Putamen (tissue), 1 donor: ENCODE measurements at places on chromosomes 12 and 14.

GRCh38 chr12:106049546-106049945 lies 89.2 kb downstream of the NUAK1 start:
- no peak for DNase-seq

DNA sequence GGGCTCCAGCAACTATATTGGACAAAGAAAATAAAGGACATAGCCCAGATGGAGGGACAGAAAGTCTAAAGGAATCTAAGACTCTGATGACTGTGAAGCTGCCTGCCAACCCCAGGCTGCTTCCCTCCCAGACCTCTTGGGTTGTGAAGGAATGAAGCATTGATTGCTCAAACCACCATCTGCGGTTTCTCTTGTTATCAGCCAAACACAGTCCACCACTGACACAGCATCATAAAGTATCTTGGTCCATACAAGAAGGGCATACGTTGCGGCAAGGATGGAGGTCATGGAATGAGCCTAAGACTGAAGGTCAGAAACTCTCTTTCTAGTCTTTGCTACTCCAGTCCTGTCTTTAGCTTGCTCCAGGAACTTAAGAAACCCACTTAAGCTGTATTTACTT lies 58.5 kb upstream of the PLXNC1 start:
- DNase-seq = no peak

DNA sequence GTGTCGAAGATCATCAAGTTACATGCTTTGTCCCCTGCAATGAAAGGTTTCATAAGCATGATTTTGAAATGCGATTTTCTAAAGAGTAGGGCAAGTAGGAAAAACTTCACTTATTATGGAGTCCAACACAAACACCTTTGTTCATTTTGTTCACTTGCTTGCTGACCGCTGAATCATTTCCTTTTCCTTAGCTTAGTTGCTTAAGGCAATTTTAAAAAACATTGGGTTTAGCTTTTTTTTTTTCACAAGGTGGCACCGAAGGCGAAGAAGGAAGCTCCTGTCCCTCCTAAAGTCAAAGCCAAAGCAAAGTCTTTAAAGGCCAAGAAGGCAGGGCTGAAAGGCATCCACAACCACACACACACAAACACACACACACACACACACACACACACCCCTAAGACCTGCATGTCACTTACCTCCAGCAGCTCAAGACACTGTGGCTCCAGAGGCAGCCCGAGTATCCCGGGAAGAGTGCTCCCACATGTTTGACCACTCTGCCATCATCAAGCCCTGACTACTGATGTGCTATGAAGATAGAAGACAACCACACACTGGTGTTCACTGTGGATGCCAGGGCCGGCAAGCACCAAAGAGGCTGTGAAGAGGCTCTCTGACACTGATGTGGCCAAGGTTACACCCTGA lies 11.4 kb downstream of the MANSC1 start:
- DNase-seq = no peak

- DNase-seq = no peak
These were observed 19.0 kb upstream of the OVCH1 start for GRCh38 chr12:29516431-29516875.

GRCh38 chr12:38811814-38812356 lies 93.5 kb downstream of the CPNE8 start:
- DNase-seq = no peak

- DNase-seq = no peak
These were observed 167.4 kb downstream of the C12orf50 start for GRCh38 chr12:87861791-87862190.

GRCh38 chr12:104704224-104704779 lies 247.6 kb downstream of the CHST11 start:
- DNase-seq = no peak

- no peak for DNase-seq
These were observed 5.6 kb downstream of the ORMDL2 start for GRCh38 chr12:55823419-55823818.

DNA sequence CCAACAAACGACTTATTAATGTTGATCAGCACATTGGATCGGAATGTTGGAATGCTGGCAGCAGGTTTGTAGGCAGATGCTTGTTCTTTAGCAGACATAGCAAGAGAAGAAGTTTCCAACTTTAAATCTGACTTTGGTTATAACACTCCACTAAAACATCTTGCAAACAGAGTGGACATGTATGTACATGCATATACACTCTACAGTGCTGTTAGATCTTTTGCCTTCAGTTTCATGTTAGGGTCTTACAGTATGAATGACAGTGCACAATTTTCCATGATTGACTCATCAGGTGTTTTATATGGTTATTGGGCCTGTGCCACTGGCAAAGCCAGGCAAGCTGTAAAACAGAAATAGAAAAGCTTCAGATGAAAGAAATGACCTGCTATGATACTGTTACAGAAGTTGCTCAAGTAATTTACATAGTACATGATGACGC lies 14.3 kb upstream of the DHRS7 start:
- DNase-seq = no peak

GRCh38 chr12:97701901-97702300 lies 239.3 kb downstream of the RMST start:
- no peak for DNase-seq

GRCh38 chr12:120814903-120815429 lies 89.2 kb downstream of the SPPL3 start:
- no peak for DNase-seq

DNA sequence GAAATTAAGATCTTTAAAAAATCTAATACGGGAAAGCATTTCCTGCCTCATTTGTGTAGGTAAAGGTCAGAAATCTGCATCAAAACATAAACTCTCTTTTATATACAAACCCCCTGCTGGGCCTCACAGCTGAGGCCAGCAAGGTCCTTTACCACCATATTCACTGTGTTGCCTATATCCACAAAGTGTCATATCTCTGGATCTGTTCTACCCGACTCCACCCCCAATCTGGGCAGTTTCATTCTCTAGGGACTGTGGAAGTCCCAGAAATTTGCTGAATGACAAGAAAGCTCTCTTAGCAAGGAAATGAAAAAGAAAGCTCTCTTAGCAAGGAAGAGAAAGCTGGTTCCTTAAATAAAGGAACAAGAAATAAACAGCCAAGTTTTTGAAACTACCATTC lies 301.7 kb downstream of the KCNH5 start:
- DNase-seq = no peak

DNA sequence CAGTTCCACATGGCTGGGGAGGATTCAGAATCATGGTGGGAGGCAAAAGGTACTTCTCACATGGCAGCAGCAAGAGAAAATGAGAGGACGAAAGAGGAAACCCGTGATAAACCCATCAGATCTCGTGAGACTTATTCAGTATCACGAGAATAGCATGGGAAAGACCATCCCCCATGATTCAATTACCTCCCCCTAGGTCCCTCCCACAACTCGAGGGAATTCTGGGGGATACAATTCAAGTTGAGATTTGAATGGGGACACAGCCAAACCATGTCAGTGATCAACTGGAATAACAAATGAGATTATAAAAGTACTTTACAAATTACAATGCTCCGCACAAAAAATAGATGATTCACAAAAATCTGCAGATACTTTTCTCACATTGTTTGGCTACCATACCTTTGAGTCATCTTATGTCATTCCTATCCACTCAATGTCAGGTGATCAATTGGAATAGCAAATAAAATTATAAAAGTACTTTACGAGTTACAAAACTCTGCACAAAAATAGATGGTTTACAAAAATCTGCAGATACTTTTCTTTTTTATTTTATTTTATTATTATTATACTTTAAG lies 338.9 kb downstream of the C12orf50 start:
- no peak for DNase-seq

DNA sequence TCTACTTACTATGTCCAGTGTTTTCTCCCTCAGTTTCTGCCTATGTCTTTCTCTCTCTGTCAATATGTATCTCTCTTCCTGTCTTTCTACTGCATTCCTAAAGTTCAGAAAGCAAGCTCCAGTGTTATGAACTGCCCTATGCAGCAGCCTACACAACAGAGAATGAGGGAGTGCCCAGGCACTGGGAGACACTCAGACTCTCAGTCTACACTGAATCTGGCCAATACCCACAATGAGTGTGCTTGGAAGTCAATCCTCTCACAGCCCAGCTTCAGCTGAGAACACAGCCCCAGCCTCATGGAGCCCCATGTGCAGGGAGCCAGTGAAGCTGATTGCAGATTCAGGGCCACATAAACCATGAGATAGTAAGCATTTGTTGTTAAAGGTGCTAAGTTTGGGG lies 128.7 kb downstream of the ALG10 start:
- DNase-seq = no peak

- no peak for DNase-seq
These were observed 79.8 kb upstream of the TUNAR start for GRCh38 chr14:95796788-95797187.

DNA sequence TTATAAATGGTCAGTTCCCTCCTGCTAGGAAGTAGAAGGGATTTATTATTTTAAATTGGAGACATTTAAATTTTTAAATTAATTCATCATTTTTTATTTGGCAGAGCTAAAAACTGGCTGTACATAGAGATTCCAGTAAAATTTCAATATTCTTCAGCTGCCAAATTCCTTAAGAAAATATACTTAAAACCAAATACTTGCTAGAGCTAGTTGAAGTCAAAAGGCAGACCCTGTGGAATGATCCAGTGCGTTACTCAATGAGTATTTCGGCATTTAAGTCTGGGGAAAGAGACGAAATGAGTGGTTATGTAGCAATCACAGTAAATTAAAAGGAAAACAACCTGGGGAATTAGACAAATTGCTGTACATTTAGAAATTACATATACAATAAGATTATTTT lies 1104.7 kb downstream of the SLC6A15 start:
- no peak for DNase-seq

DNA sequence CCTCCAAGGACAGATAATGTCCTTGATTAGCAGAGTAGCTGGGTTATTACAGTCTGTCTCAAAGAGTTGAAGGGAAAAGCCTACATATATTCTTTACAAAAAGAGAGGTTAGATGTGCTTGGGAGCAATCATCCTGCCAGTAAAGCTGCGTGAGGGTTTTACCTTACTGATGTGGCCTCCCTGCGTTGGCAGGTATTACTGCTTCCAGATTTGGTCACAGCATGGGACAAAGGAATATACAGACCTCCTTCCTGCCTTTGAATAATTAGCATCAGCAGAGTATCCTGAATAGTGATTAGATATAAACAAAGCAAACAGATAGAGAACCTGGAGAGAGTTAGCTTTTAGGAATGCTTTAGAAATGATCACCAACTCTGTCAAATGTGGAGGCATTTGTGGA lies 69.6 kb downstream of the TMTC2 start:
- DNase-seq = no peak

GRCh38 chr12:44307506-44308168 lies 471.8 kb downstream of the TMEM117 start:
- DNase-seq = no peak

GRCh38 chr12:74781991-74782485 lies 244.4 kb downstream of the ATXN7L3B start:
- no peak for DNase-seq

GRCh38 chr12:22765421-22766130 lies 140.6 kb downstream of the ETNK1 start:
- DNase-seq = no peak

GRCh38 chr12:101010896-101011295 lies 199.1 kb downstream of the SLC5A8 start:
- no peak for DNase-seq

GRCh38 chr12:89490922-89491321 lies 33.7 kb downstream of the GALNT4 start:
- DNase-seq = no peak

GRCh38 chr12:65025136-65025535 lies 96.0 kb downstream of the WIF1 start:
- DNase-seq = no peak

- no peak for DNase-seq
These were observed 18.1 kb downstream of the ZBTB39 start for GRCh38 chr12:56988207-56988739.

DNA sequence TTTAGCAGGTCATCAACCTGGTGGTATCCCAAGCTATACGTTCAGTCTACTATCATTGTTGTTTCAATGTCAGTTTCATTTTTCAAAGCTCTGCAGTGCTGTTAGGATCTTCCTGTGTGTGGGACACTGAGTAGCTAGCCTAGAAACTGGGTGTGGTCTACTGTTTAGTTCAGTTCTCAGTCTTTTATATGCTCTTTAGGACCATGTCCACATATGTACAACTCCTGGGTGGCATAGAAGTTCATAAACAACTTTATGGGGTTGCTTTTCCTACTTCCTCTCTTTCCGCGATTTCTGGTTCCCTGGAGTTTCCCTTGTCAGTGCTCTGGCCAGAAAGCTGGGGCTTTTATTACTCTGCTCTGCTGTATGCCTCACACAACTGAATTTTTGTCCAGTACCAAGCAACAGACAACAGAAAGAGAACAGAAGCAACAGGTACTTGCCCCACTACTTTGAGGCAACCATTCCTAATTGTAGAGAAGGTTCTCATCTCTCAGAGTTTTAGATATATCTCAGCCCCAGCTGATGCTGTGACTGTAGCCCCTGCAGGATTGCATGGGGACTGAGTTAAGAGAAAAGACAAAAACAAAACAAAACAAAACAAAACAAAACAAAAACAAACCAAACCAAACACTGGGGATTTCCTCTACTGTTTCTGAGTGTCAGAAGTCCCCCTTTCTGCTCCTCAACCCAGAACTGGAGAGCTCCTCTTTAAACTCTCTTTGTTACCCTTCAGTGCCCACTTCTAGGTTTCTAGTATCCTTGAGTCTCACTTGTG lies 30.3 kb downstream of the MIS18BP1 start:
- no peak for DNase-seq

GRCh38 chr12:128911861-128912260 lies 58.6 kb downstream of the GLT1D1 start:
- DNase-seq = peak; percentile 33

DNA sequence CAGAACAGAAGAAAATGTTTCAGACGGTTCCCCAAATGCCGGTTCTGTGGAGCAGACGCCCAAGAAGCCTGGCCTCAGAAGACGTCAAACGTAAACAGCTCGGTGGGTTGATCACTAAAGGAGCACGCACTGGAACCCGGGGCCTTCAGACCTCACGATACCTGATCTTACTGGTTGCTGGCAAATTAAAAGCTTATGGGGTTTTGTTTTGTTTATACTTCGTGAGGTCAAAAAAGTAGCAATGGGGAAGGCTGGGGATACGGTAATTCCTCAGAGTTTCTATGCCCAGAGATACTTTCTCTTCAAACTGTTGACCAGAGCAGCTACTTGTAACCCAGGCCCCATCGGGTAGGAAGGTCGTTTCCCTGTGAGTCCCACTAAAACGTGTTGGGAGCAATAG lies 1.7 kb downstream of the CDKN1B start:
- no peak for DNase-seq

DNA sequence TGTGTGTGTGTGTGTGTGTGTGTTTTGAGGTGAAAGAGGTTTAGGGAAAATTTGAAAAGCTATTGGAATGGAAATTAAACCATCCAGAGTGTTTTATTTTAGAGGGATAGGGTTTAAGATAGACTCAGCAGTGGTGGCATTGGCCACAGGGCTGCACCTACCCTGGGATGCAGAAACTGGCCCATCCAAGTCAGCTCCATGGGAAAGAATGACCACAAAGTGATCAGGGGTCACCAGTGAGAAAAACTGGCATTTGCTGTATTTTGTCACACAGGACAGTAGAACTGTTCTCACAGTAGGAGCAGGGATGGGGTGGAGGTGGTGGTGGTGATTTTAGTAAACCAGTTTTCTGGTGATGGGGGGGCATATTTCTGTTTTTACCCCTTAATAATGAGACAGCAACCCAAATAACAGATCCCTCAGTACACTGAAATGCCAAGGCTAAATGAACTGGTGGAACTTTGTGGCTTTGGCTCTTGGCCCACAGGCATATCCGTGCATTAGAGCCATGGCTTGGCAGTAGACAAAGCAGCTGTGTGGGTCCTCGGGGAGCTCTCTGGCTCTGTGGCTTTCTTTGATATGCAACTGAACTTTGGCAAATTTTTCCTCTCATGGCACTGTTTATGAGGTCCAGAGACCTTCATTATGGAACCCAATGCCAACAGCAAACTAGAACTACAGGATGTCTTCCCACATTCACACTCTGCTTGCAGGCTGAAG lies 348.3 kb downstream of the ZFP36L1 start:
- DNase-seq = no peak

- no peak for DNase-seq
These were observed 3.7 kb upstream of the SLC35F4 start for GRCh38 chr14:57869617-57870016.
